ENCODE measurements at places on chromosomes 16 and 17.

DNA sequence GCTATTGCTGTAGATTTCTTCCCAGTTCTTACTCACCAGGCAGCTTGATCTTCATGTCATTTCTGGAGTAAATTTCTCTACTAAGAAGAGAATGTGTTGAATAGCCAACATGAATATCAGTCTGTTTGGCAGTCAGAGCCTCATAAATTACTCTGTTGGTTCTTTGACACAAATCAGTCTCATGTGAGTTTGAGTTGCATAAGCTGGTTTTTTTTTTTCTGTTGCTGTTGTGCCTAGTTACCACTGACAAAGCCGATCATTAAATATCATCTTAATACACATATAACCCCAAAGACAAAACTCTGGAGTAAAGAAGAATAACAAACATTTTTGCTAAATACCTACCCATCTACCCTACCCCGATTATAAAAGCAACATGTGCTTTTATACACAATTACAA, 240.5 kb upstream of the KCNJ16 start:
- no peak for DNase-seq

- no peak for DNase-seq
These were observed 44.8 kb upstream of the FBXO47 start for GRCh38 chr17:39011907-39012468.

DNA sequence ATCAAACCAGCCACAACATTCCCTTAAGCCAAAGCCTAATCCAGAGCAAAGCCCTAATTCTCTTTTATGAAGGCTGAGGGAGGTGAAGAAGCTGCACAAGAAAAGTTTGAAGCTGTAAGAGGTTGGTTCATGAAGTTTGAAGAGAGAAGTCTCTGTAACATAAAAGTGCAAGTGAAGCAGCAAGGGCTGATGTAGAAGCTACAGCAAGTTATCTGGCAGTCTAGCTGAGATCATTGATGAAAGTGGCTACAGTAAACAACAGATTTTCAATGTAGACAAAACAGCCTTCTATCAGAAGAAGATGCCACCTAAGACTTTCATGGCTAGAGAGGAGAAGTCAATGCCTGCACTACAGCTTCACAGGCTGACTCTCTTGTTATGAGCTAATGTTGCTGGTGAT, 52.5 kb downstream of the NACA2 start:
- DNase-seq = no peak

DNA sequence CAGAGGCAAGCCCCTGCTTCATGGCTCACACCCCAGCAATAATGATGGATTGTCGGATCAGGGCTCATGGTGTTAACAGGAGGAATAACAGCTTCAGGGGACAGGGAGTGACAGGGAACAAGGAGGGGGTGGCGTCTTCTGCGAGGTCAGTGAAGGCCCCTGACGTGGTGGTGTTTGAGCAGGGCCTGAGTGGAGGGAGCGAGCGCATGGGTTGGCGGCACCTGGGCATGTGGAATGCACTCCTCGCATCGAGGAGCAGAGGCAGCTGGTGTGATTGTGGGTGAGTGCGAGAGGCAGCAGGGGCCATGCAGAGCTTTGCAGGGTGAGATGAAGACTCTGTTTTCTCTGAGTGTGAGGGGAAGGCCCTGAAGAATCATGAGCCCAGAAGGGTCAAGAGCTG, 33.3 kb downstream of the CLUAP1 start:
- DNase-seq = no peak

- no peak for DNase-seq
These were observed 14.1 kb downstream of the CFAP20 start for GRCh38 chr16:58114827-58115825.

- no peak for DNase-seq
These were observed 9.7 kb downstream of the PHKB start for GRCh38 chr16:47470810-47471209.

- no peak for DNase-seq
These were observed 152.9 kb upstream of the MYOCD start for GRCh38 chr17:12512694-12513355.

DNA sequence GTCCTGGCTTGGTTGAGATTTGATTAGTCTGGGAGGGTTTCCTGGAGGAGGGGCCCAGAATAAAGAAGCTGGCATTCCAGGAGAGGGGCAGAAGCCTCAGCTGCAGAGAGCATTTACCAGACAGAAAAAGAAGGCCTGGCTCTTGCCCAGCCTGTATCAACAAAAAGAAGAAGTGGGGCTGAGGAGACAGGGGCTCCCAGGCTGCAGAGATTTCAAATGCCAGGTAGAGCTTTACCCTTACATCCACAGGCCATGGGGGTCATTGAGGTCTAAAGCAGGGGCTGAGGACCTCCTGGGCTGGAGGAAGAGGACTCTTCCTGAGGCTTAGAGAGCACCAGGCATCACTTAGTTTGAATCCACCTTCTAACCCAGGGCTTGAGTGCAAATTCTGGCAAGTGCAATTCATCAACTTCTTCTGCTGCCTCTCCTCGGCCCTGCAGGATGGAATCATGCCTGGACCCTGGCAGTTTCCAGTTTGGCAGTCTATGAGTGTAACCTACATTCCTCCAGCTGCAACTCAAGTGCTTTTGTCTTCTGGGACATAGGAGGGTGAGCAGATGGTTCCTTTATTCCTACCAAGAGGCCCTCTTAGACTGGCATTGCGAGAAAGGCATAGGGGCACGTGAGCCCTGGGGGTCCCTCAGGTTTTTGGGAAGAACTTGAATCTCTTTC, 15.3 kb downstream of the CA7 start:
- no peak for DNase-seq

All from WERI-Rb-1 (cell line).